ENCODE measurements at places on chromosomes 2 and 18.

DNA sequence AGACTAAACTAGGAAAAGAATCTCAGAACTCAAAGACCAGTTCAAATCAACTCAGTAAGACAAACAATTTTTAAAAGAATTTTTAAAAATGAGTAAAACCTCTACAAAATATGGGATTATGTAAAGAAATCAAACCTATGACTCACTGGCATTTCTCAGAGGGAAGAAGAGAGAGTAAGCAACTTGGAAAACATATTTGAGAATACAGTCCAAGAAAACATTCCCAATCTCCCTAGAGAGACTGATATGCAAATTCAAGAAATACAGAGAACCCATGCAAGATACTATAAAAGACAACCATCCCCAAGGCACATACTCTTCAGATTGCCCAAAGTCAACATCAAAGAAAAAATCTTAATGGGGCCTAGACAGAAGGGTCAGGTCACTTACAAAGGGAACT lies 162.7 kb downstream of the WDPCP start:
- DNase-seq = no peak

- peak; percentile 8 for DNase-seq
Observed at GRCh38 chr2:179049546-179050311, at the start of gene CCDC141. Gene CCDC141 (minus strand): TSS chr2:179050137. CDS start chr2:179049941, 196 bp downstream.

DNA sequence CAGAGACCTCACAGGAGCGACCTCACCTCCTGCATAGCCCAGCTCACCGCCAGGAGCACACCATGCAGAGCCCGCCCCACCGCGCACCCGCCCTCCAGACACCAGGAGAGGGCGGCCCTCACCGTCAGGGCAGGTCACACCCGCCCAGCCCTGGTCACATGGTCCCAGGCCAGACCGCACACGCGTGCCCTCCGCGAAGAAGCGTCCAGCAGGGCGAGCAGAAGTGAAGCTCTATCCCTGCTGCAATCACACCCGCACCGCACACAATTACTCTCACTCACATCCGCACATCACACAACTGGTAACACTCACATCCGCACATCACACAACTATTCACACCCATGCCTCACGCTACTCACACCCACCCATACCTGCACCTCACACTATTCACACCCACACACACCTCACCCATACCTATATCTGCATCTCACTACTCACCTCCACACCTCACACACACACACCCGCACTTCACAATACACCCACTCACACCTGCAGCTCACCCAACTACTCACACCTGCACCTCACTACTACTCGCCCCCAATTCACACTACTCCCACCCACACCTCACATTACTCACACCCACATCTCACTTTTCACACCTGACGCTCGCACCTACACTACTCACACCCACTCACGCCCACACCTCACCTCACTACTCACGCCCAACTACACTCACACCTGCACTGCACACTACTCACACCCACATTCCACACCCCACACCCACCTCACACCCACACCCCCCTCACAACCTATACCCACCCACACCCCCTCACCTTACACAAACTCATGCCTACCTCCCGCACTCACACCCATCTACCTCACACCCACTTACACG lies 242.0 kb downstream of the HDAC4 start:
- DNase-seq = no peak

- no peak for DNase-seq
Observed at GRCh38 chr2:170533156-170533555, 182.0 kb upstream of the SP5 start.

- no peak for DNase-seq
Observed at GRCh38 chr2:101328474-101329007, 20.0 kb upstream of the RNF149 start.

- no peak for DNase-seq
Observed at GRCh38 chr2:201961401-201961800, 72.3 kb upstream of the FZD7 start.

- DNase-seq = no peak
Observed at GRCh38 chr2:143158098-143158497, 28.9 kb downstream of the ARHGAP15 start.

DNA sequence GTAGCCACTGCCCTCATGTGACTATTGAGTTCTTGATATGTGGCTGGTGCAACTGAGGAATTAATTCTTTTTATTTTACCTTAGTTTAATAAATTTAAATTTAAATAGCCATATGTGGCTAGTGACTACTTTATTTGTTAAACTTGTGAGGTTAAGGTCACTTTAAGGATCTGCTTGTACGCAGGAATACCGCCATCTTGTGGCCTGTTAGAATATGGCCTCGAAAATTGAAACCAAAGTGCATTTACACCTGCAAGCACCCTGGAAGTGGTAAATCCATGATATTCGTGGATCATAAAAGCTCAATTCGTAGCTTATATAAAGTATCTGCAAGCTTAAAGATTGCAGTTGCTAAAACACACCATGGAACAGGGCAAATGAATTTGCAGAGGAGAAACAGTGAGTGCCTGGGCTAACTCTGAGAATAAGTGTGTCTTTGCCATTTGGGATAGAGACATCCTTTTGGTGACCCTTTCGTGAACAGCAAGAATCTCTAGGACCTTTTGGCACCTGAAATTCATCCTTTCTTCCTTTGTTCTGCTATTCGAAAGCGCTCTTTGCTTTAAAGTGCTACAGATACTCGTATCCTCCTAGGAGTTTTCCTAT lies 59.9 kb upstream of the REG3A start:
- DNase-seq = peak; percentile 5

- DNase-seq = no peak
Observed at GRCh38 chr2:189248141-189248540, 68.6 kb upstream of the COL5A2 start.
